ENCODE measurements at places on chromosomes 2 and 18. TPM values are rescaled to one million over a fixed set of nuclear protein-coding genes. Genes with fewer than 3 reads are reported as not detected.

CHRND gene
- polyA plus RNA-seq, result not detected

VPS4B gene
- polyA plus RNA-seq, result 26.9 TPM

SPAG16 gene
- polyA plus RNA-seq, result 20.4 TPM

DTNA gene
- 15.0 TPM for polyA plus RNA-seq

LRP1B gene
- polyA plus RNA-seq, result 0.02 TPM

TFPI gene
- 6.8 TPM for polyA plus RNA-seq

KCNS3 gene
- polyA plus RNA-seq, result 2.9 TPM

SIX2 gene
- polyA plus RNA-seq, result 0.04 TPM

AGXT gene
- not detected for polyA plus RNA-seq

TMEM37 gene
- 4.0 TPM for polyA plus RNA-seq

METTL8 gene
- 11.4 TPM for polyA plus RNA-seq

SAG gene
- not detected for polyA plus RNA-seq

DSC2 gene
- 123 TPM for polyA plus RNA-seq

SYT4 gene
- 0.01 TPM for polyA plus RNA-seq

IL36B gene
- 8.8 TPM for polyA plus RNA-seq

PDE1A gene
- 0.94 TPM for polyA plus RNA-seq

LHCGR gene
- 0.59 TPM for polyA plus RNA-seq

BMP10 gene
- polyA plus RNA-seq, result not detected

SLC4A5 gene
- polyA plus RNA-seq, result 0.28 TPM

CHST9 gene
- 0.27 TPM for polyA plus RNA-seq

COL5A2 gene
- 6.7 TPM for polyA plus RNA-seq

ME2 gene
- polyA plus RNA-seq, result 12.2 TPM

PPM1G gene
- 40.3 TPM for polyA plus RNA-seq

CCT4 gene
- 75.1 TPM for polyA plus RNA-seq

MAL gene
- 3,581 TPM for polyA plus RNA-seq

CELF4 gene
- 0.06 TPM for polyA plus RNA-seq

STARD6 gene
- not detected for polyA plus RNA-seq

L3MBTL4 gene
- 1.8 TPM for polyA plus RNA-seq

RTKN gene
- 20.8 TPM for polyA plus RNA-seq

ABCG5 gene
- polyA plus RNA-seq, result not detected

FAM237A gene
- polyA plus RNA-seq, result not detected

NIF3L1 gene
- polyA plus RNA-seq, result 11.3 TPM

FNDC4 gene
- 22.2 TPM for polyA plus RNA-seq
